NCI-H1092 treated with DMSO at 0.1 percent for 48 hours (cell line): ENCODE measurements at places on chromosomes 3 and 15.

DNA sequence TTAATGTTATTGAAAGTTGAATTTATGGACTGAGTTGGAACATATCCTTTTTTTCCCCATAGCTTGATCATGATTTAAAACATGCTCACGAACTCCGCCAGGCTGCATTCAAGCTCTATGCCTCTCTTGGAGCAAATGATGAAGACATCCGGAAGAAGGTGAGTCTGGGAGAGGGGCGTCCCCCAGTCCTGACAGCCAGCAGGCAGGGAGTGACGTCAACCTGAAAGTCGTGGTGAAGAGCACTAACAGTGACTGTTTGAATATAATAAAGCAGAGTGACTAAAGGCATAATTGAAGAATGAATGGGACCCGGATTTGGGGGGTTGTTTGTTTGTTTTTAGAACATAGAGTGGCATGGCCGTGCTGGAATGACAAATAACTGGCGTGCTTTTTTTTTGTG is 57.9 kb downstream of the ARMC8 start:
- DNase-seq, result no peak

DNA sequence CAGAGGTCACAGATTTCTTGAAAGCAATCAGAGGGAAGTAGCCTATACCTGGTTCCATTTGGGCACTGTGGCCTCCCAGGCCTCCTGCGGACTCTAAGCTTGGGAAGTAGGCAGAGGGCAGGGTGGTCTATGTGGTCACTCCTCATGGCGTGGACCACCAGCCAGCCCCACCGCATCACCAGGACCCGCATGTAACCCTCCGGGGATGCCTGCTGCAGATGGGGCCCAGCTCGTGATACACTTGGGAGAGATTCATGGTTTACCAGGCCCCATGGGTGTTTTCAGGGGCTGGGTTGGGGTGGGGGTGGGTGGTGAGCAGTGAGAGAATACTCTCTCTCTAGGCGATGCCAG is 123.7 kb downstream of the ASB7 start:
- no peak for DNase-seq

DNA sequence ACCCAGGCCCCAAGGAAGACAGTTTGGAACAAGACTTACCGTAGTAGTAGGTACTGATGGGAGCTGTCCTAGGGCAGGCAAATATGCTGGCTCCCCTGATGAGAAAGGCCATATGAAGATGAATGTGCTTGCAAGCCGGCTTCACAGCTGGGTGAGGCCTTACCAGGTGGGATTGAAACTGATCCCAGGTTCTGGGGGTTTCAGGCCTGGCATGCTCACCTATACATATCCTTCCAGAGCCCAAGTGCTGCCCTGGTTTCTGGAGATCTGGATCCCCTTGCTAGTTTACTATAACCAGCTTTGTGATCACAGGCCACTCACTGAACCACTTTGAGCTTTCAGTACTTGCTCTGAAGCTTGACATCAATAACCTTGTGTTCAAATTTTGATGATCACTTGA is 274.3 kb downstream of the EPHB1 start:
- DNase-seq, result no peak

DNA sequence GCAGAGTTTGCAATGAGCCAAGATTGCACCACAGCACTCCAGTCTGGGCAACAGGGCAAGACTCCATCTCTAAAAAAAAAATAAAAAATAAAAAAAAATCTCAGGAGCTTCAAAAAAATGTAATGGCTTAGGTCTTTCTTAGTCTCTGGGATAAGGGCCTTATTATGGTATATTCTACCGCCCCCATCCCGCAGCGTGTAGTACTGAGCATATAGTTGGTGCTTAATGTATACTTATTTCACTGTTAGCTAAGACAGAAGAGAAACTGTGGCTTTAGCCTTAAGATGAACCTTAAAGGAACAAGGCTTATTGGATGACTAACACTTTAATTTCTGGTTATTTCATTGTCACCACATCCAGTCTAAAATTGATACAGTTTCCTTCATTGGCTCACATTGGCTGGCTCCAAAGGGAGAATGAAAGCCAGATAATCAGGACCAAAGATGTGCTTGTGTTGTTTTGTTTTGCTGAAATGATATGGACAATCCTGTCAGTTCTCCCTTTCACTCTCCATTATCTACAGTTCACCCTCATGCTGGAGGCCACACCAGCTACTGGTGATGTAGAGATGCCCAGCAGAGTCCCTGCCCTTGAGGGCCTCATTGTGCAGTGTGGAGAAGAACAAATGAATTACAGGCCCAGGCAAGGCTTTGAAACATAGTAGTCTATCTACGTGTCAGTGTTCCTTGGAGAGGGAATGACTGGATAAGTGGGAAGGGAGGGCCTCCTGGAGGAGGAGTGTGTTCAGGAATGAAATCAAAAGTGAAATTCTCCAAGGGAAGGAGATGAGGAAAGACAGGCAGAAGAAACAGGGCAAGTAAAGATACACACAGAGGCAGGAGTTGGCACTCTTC is 17.4 kb upstream of the RAF1 start:
- DNase-seq, result no peak

DNA sequence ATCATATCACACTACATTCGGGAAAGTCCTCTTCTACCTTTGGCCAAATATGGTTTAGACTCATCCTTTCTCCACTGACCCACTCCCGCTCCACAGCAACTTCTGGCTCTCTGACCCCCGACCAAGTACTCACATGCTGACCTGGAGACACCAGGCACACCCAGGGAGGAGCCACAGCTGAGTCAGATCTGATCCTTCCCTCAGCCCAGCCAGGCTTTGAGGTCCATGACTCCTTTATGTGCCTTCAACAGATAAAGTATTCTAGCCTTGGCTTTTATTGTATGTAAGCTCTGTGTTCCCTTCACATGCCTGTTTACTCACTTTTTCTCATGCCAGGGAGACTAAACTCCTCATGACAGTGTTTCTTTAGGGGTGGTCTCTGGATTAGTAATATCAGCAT is 166.9 kb upstream of the UMPS start:
- no peak for DNase-seq

- peak; percentile 5 for DNase-seq
Observed at GRCh38 chr15:73318463-73319351, 50.1 kb downstream of the HCN4 start.

DNA sequence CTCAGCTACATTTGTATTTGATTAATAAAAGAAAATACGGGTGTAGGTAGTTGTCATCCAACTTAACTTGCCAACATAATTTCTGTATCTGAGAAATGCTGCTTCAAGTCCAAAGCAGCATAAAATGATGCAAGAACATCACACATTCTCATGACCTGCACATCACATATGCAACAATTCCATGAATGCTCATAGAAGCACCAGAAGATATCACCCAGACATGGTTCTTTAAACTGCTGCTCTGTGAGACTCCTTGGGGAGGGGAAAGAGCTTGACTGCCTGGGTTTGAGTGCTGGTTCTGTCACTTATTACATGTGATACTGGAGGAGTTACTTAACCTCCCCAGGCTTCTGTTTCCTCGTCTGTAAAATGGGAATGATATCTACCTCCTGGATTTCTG is 39.4 kb downstream of the CHST14 start:
- DNase-seq, result no peak

DNA sequence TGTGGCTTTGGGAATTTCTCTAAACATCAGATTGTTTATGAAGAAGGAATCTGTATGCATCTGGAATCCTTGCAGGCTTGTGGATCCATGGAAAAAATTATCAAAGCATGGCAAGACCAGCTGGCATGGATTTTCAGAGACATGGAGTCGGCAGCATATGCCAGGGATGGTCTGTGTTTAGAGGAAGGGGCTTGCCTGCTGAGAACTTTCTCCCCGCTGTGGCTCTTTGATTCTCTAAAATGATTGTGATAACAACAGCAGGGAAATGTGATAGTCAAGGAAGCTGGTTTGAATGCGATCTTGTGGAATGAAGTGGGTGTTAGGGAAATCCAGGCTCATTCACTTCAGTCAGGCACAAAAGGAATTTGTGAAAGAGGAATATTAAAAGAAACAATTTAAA is 245.7 kb upstream of the THRB start:
- DNase-seq, result no peak

DNA sequence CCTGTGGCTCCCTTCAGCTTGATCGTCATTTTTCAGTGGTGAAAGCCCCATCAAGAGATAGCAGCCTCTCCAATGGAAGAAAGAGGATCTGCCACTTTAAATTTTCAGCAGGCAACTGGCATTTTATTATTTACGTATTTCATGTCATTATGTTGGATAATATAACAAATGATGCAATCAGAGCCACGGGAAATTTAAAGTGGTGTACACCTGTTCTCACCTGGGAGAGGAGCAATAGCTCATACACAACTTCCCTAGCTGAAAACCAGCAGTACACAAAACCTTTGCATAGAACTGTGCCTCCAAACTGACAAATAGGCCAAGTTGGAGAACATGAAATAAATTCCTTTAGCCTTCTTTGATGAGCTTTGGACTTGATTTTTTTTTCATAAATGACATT is 136.9 kb downstream of the SATB1 start:
- no peak for DNase-seq

- DNase-seq, result no peak
Observed at GRCh38 chr3:100360757-100361496, 26.4 kb downstream of the NIT2 start.

- no peak for DNase-seq
Observed at GRCh38 chr3:192901435-192901834, 16.2 kb downstream of the MB21D2 start.

DNA sequence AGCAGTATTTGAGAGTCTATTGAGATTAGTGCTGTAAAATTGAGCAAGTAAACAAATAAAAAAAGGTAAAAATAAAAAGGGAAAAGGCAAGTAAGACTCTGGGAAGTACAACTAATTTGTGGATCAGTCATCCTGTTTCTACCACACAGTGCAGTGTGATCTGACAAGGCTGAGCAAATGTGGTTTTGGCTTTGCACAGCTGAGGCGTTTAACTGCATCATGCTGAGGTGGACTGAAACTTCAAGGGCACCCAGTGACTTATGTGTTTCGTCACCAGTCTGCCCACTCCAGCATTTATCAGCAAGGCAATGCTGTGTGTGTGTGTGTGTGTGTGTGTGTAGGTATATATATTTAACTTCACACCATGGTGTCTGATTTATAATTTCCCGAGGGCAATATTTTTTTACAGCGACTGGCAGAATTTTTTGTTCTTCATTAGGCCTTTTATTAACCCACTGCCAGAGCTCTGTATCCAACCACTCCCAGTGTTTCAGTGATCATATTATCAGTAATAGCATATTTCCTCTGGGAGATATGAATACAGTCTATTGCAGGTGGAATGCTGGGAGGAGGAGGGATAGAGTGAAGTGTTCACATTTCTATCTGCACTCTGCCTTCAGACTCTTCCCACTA is 131.5 kb upstream of the SATB1 start:
- no peak for DNase-seq

GRCh38 chr3:120688121-120688520 is 6.1 kb upstream of the HGD start:
- no peak for DNase-seq

DNA sequence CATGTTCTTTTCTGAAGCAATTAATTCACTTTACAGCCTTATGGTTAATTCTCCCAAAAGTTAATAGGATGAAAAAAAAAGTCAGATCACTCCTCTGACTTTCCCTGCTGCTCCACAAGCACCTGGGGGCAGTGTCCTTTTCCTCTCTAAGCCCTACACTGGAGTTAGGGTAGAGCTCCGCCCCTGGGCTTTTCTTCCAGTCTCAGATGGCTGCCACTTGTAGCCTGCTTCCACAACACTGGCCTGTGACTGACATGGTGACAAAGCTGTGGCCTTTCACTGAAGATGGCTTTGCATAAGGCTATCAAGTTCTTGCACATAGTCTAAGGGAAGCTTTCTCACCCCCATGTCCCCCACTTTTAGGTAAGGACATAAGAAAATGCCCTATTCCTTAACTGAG is 1.3 kb upstream of the MON1A start:
- no peak for DNase-seq

GRCh38 chr15:53000409-53000808 is 210.3 kb upstream of the ONECUT1 start:
- no peak for DNase-seq

DNA sequence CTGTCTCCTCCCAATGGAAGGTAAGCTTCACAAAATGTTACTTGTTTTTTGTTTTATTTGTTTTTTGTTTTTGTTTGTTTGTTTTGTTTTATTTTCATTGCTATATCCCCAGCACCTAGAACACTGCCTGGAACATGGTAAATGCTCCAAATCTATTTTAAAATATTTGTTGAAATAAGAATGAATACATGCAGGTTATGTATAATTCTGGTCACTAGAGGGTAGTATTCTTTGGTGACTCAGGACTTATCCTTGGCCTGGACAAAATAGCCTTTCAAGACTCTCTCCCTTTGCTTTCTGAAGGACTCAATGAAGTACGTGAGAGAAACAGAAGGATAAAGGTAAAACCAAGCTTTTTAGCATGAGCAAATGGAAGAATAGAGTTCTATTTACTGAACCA is 46.9 kb upstream of the PPP2R3A start:
- no peak for DNase-seq

DNA sequence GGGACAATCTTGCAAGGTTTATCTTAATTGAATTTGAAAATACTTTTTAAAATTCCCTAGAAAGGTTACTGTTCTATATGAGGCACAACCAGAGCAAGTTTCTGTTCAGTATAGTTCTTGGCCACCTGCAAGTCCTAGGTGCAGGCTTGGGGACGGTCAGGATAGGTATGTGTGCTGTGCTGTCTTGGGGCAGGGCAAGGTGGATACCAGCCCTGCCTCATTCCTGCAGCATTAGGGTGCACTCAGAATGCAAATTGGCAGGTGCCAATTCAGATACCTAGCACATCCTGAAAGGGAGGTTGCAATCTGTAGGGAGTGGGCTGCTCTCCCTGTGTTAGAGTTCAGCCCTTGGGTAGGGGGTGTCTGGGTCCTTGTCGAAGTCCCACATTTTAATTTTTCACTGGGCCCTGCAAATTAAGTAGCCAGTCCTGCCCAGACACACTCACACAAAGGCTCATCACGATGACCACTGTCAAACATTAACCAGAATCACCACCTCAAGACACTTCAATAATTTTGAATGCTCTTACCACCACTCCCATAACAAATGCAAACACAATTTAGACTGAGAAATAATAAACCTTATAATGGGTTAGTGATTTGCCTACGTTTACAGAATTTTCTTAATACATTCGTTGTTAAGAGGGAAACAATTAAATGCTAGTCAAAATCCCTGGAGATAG is 838.0 kb upstream of the NR2F2 start:
- no peak for DNase-seq

- DNase-seq, result no peak
Observed at GRCh38 chr15:52133510-52134220, 21.1 kb upstream of the BCL2L10 start.

GRCh38 chr15:95227235-95227634 is 995.9 kb downstream of the MCTP2 start:
- DNase-seq, result no peak

GRCh38 chr3:36918050-36918449 is 26.8 kb downstream of the TRANK1 start:
- DNase-seq, result no peak
